ENCODE measurements at places on chromosomes 11 and 22.

GRCh38 chr22:32949391-32950173 lies 108.6 kb downstream of the SYN3 start:
- no peak for DNase-seq

DNA sequence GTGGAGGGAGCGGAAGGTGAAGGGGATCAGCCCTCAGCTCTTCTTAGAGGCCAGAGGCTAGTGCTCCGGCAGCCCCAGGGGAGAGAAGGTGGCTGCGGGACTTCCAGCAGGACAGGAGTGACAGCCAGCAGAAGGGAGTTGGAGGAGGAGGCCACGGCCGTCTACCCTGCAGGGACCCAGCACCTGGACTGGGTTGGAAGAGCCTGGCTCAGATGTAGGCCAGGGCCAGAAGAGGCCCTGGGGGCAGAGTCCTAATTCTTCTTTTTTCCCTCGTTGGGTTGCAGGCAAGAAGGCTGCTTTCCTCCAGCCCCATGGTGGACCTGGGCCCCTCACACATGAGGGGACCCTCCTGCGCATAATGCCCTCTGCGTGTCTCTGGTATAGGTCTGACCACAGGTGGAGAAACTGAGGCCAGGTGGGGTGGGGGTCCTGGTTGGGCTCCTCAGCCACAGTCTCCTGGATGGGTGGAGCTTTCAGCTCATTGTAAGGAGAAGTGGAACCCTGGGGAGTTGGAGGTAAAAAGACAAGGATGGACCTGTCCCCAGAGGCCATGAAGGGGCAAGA lies 2.3 kb upstream of the MCAM start:
- DNase-seq: no peak

DNA sequence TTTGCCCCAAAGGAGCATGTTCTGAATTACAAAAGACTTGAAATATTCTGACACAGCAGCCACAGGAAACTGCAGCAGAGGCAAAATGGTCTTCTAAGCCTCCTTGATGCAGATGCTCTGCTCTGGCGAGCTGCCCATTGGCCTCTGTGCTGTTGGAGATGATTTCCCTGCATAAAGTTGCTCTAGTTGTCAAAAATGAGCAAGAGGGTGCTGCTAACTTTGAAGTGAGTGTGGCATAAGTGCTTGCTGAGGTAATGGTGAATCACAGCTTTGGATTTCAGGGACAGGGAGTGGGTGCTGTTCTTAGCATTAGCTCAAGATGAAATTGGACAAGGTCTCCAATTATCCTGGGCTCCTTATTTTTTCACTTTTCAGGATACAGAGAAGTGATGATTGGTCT lies 435.4 kb downstream of the TMEM135 start:
- peak; percentile 75 for DNase-seq

DNA sequence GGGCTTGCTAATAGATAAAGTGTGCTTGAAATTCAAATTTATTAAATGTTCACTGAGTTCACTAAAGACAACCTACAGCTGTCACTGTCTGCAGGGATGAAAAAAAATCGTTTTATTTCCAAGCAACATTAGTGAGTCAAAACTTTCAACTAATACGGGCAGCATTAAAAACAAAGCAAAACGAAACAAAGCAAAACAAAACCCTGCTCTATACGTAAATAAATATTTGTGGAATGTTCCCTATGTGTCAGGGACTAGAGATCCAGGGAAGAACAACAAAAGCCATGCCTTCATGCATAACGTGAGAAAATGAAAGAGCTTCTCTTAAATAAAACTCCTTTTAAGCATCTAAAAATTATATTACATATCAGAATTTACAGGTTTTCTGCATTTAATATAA lies 553 bp downstream of the NAALAD2 start:
- no peak for DNase-seq

- DNase-seq: no peak
These were observed 13.0 kb upstream of the BID start for GRCh38 chr22:17787241-17787640.

DNA sequence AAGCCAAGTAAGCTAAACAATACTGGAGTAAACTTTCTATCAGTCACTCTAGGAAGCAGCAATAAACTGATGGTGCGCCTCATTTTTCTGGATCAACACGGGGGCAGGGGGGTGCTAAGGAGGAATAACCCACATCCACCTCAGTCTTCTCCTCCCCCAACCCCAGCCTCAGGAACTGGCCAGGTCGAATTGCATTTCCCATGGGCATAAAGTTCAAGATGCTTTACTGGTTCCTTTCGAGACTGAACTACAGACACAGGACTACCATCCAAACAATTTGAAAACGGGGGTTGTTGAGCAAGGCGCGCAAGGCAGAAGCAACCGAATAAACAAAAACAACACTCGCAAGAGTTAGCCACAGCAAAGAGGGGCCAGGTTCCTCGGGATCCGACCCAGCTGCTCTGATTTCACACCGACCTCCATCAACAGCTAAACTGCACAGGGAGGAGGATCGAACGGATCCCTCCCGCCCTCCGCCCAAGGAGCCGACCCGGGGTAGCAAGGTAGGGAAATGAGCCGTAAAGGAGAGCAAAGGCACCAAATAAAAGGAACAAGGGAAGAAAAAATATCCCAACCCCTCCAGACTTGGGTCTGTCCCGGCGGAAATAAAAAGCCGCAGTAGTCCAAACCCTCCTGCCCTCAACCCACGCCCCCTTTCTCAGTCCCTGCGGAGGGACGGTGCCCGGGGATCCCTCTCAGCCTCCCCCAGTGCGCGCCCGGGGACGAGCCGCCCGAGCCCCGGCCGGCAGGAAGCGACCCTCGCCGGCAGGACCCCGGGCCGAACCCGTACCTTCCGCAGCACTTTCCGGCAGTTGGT lies 801 bp downstream of the SESN3 start:
- no peak for DNase-seq

DNA sequence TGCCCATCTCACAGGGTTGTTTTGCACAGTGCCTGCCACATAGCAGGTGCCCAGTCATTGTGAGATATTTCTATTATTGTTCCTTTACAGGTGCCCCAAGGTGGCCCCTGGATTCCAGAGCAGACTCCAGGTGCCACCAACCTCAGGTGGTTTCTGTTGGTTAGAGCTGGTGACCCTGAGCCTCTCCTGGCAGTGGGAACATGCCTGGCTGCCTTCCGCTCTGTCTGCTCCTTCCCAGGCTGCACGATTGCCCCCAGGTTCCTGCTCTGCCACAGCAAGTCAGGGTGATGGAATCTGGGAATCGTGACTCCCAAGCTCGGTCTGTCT lies 12.6 kb upstream of the OMP start:
- DNase-seq: no peak

GRCh38 chr11:4839851-4840549 lies 9.0 kb downstream of the OR51S1 start:
- no peak for DNase-seq

- no peak for DNase-seq
These were observed 13.1 kb upstream of the ACCSL start for GRCh38 chr11:44034639-44035038.

DNA sequence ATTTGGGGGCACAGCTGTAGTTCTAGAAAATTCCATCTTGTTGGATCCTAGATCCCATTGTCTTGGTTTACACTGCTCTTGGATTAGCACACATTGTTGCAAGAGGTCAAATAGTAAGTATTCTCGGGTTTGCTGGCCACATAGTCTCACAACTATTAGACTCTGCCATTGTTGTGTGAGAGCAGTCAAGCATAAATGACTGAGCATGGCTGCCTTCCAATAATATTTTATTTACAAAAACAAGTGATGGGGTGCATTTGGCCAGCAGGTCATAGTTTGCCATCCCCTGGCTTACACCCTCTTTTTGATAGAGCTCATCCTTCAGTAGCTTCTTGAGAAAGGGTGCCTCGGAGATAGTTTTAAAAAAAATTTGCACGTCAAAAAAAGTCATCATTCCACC lies 77.9 kb upstream of the ALX4 start:
- no peak for DNase-seq

DNA sequence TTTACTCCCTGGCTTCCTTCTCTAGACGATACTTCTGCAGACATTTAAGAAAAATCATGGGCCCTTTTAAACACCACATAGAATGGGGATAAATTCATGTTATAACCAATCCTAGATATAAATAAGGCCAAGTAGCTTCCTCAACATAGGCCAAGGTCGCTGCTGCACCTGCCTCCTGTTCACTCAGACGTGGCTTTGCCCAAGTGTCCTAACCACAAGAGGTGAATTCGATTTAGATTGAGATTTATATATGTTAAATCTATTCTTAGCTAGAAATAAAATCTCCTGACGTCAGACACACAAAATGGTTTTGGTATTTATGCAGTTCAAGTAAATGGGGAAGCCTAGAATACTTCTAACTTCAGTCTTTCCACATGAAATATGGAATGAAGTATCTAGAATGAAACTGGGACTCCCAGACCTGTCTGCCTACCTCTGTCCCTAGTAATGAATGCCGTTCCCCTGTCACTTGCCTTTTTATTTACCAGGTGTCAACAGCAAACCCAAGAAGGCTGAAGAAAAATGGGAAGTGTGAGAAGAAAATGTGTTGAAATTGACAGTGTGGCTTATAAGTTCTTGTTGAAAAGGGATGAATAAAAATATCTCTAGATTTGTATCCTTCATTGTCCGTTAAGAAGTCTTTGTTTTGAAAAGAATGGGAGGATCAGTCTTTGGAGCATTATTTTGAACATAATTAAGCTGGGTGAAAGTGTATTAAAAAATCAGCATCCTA lies 131.8 kb downstream of the HIPK3 start:
- DNase-seq: no peak

DNA sequence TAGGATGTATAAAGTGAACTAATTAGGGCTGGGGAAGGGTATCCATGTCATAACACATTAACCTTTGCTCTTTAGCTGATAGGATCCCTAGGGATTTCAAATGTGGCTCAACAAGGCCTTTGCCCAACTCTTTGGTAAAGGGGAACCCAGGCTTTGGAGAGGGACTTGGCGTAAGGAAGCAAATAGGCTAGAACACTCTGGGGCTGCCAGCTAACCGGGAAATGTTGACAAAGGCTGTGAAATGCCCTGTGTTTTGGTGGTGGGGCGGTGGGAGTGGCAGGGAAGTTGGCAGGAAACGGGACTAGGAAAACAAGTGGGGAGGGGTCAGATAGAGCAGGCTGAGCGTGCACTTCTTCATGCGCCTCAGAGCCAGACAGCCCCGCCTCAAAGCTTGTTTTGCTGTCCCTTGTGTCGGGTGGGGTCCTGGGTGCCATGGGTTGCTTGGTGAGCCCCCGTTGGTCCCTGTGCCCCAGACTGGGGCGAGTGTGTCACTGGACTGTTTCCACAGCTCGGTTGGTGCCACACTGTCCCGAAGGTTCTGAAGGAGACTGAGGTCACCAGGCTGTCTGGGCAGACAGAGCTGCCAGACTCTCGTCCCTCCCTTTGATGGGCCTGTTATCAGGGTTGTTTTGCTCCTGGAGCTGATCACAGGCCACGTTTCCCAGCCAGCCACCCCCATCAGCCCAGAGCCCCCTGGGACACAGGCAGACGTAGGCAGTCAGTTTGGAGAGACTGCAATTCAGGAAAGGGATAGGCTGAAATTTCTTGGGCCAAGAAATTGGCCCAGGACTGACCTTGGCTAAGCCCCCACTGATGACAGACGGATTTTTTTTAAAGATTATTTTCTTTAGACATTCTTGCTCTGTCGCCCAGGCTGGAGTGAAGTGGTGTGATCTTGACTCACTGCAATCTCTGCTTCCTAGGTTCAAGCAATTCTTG lies 19.6 kb downstream of the KCTD21 start:
- no peak for DNase-seq

DNA sequence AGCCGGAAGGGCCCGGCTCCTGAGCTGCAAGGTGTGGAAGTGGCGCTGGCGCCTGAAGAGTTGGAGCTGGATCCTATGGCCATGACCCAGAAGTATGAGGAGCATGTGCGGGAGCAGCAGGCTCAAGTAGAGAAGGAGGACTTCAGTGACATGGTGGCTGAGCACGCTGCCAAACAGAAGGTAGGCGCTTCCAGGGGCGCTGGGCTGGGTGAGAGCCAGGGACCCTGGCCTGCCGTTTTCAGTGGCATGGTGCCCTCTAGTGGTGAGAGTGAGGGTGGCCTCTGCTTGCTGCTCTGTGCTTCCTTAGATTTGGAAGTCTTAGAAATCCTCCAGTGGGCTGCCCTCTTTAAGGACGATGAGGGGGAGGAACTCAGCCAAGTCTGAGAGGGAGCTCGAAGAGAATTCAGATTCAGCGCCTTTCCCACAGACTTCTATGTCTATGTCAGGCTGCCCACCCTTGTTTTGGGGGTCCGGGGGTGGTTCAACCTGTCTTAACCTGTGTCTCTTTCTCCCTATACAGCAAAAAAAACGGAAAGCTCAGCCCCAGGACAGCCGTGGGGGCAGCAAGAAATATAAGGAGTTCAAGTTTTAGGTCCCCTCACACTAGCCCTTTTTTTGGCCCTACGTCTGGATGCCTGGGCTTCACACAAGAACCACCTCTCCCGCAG lies 1.8 kb upstream of the PACS1 start:
- no peak for DNase-seq

- DNase-seq: no peak
These were observed 5.1 kb upstream of the CABP2 start for GRCh38 chr11:67528376-67528775.

GRCh38 chr11:19679952-19680828 lies 32.4 kb upstream of the NAV2 start:
- DNase-seq: peak; percentile 87

- DNase-seq: no peak
These were observed 63.1 kb downstream of the ARHGEF12 start for GRCh38 chr11:120399307-120399706.

DNA sequence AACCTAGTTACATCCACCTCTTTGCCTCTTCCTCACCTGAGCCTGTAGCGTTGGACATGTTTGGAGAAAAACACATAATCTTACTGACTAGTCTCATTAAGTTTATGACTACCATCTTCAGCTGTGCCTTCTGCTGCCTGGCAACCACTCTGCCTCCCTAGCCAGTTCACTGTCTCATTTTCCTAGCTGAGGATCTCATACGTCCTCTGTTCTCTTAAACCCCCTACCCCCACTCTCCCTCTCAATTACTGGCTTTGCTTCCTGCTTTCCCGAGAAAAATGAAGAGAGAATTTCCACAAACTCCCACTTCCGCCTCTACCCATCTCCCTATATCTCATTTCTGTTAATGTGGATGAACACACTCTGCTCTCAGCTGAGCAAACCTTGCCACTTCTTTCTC lies 239.3 kb upstream of the POU2AF2 start:
- DNase-seq: no peak

DNA sequence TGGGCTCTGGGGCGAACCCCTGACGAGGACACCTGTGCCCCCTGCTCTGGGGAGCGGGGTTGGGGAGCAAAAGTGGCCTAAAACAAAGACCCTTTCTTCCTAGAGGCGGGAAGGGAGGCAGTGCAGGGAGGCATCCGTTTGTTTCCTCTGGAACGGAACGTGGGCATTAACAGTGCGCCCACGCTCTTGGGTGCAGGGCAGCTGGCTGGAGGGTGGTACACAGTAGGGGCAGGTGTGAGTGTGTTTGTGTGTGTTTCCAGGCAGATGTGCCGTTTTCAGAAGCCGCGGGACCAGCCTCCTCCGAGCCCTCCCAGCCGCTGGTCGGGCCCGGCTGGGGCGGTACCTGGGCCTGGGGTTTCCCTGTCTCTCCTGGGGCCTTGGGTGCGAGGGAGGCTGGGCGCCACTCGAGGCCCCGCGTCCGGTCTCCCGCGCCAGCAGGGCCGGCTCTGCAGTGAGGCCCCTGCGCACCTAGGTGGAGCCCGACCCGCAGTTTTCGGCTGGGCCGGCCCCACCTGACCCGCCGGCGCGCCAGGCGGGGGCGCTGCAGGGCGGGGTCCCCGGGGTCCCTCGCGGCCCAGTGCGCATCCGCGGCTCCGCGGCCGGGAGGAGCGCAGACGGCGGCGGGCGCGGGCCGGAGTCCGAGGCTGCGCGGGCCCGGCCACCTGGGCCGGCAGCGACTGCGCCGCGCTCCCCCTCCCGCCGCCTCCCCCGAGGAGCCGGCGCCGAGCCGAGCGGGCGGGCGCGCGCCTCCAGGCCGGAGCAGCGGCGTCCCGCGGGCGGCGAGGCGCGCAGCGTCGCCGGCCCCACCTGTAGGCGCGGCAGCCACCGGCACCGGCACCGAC lies 1252.7 kb downstream of the BRD1 start:
- DNase-seq: no peak
